ENCODE measurements at places on chromosomes 6 and 20. TPM values are rescaled to one million over a fixed set of nuclear protein-coding genes. Genes with fewer than 3 reads are reported as not detected.

Gene BTNL2
- total RNA-seq = not detected

DNA sequence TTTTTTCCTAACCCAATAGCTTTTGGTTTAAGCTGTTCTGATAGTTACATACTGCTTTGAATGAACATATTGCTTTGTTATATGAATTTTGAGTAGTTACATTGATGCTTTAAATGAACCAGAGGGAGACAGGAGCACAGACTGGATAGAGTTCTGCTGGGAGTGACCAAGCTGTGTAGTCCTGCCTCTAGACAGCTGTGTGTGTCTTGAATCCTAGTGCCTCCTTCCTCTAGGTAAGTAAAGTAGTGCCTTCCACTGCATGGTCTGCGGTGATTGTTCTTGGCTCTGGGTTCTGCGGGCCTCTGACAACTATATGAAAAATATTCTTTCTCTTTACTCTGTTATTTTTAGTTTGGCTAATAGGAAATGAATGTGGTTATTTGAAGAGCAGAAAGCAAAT, 46.0 kb upstream of the ADGRG6 start:
- H3K36me3 ChIP-seq = no peaks in the 10 kb centered on the region
- no peak overlapping the region for H3K27ac ChIP-seq
- no peak overlapping the region for H3K4me3 ChIP-seq
- no peaks in the 10 kb centered on the region for H3K4me1 ChIP-seq

Gene STMND1
- 2.5 TPM for total RNA-seq

Gene CFAP206
- 0.93 TPM for total RNA-seq

GRCh38 chr6:13434777-13435176, 52.6 kb downstream of the GFOD1 start:
- no peak for DNase-seq
- H3K4me1 ChIP-seq = peaks cover 62% of the 10 kb centered on the region
- H3K36me3 ChIP-seq = no peaks in the 10 kb centered on the region
- H3K4me3 ChIP-seq = no peak overlapping the region
- peak overlapping the region; percentile 68 for H3K27ac ChIP-seq
- H3K27me3 ChIP-seq = no peaks in the 10 kb centered on the region

Gene NUS1
- total RNA-seq = 47.3 TPM

- no peaks in the 10 kb centered on the region for H3K27me3 ChIP-seq
- DNase-seq = no peak
- peaks cover 21% of the 10 kb centered on the region for H3K4me1 ChIP-seq
- H3K36me3 ChIP-seq = no peaks in the 10 kb centered on the region
- H3K27ac ChIP-seq = no peak overlapping the region
- no peak overlapping the region for H3K4me3 ChIP-seq
Measured at GRCh38 chr6:127301199-127301700, 34.6 kb downstream of the RNF146 start.

Data from left lung (tissue), 14 donors.